ENCODE measurements at places on chromosomes 7 and 10.

GRCh38 chr10:101833466-101833865 lies 10.1 kb downstream of the KCNIP2 start:
- no peak for DNase-seq
- H3K4me3 ChIP-seq: no peak overlapping the region
- H3K36me3 ChIP-seq: no peaks in the 10 kb centered on the region
- H3K27ac ChIP-seq: no peak overlapping the region
- peaks cover 9% of the 10 kb centered on the region for H3K4me1 ChIP-seq

GRCh38 chr10:85795460-85795859 lies 571.1 kb downstream of the GRID1 start:
- H3K4me3 ChIP-seq: no peak overlapping the region
- H3K27ac ChIP-seq: no peak overlapping the region
- no peak for DNase-seq
- H3K27me3 ChIP-seq: no peaks in the 10 kb centered on the region

DNA sequence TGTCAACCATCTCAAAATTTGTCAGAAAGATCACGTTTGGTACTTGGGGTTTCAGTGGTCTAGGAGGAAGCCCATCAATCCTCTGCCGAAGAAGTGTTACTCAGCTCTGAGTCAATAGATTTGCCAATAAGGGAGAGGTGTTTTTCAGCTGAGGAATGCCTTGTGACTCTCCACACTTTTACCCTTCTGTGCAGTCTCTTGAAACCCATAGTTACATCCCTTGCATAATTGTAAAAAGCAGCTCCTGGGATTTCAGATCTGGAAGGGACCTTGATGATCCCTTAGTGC lies 47.5 kb downstream of the INSYN2A start:
- no peaks in the 10 kb centered on the region for H3K27me3 ChIP-seq
- no peak overlapping the region for H3K4me3 ChIP-seq
- H3K4me1 ChIP-seq: peaks cover 10% of the 10 kb centered on the region
- no peaks in the 10 kb centered on the region for H3K36me3 ChIP-seq

DNA sequence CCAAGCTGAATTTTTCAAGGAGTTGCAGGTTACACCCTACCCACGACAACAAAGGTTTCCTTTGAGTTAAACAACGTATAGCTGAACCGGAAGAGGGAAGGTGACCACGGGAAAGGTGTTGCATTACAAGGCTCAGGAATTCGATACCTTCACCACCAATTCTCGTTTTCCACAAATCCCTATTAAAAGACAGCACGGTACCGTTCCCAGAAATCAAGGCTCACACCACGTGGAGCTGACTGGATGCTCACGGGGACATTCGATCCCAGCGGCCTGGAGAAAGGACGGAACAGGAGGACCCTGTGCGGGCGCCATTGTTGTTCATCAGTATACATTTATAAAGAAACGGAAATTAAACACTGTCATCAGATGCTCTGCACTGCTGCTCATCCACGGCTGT lies 56.4 kb downstream of the CTBP2 start:
- no peak overlapping the region for H3K27ac ChIP-seq
- no peak overlapping the region for H3K4me3 ChIP-seq
- H3K36me3 ChIP-seq: peaks cover 44% of the 10 kb centered on the region
- DNase-seq: no peak
- no peaks in the 10 kb centered on the region for H3K27me3 ChIP-seq

- H3K27me3 ChIP-seq: no peaks in the 10 kb centered on the region
- no peaks in the 10 kb centered on the region for H3K4me1 ChIP-seq
- H3K27ac ChIP-seq: no peak overlapping the region
- no peak overlapping the region for H3K4me3 ChIP-seq
Observed at GRCh38 chr7:158746957-158747356, 42.4 kb upstream of the NCAPG2 start.

GRCh38 chr7:50423860-50424259 lies 26.3 kb downstream of the FIGNL1 start:
- no peak overlapping the region for H3K27ac ChIP-seq
- no peak overlapping the region for H3K4me3 ChIP-seq
- no peaks in the 10 kb centered on the region for H3K36me3 ChIP-seq
- no peaks in the 10 kb centered on the region for H3K27me3 ChIP-seq
- H3K4me1 ChIP-seq: no peaks in the 10 kb centered on the region
